Retina (tissue), 1 donor: ENCODE measurements at places on chromosomes 11 and 22.

- DNase-seq, result no peak
These were observed 63.4 kb downstream of the FLI1 start for GRCh38 chr11:128757235-128757711.

- DNase-seq, result no peak
These were observed 9.0 kb downstream of the OR51S1 start for GRCh38 chr11:4839851-4840549.

DNA sequence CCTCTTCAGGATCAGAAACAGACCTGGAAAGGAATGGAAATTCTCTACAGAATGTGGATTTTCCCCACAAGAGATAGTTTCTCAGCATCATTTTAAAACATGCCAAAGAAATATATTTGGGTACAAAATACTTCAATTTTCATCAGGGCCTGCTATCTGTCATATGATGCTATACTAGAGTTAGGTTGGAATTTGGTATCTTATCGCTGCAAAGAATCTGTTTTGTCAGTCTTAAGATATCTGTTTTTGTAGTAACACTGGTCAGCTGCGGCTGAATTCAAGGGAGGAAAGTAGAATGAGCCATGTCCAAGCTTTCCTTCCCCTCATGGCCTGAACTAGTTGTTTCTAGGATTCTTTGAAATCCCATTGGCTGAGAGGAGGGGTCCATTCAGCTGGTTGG lies 806.4 kb downstream of the KCNA4 start:
- DNase-seq, result no peak

GRCh38 chr11:60469723-60470122 lies 14.1 kb downstream of the MS4A1 start:
- DNase-seq, result no peak
